ENCODE measurements at places on chromosomes 4 and X.
A peak's percentile ranks its signal among the peaks of the same experiment; 100 is the strongest.

DNA sequence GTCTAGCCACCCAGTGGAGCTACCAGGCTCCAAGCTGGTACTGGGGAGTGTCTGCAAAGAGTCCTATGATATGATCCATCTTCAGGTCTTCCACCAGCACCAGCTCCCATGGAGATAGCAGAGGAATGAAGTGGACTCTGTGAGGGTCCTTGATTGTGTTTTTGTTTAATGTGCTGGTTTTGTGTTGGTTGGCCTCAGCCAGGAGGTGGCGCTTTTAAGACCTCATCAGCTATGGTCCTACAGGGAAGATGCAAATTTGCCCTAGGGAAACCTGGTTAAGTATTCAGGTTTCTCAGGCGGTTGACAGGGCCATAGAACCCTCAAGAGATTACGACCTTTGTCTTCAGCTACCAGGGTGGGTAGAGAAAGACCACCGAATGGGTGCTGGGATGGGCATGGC, 1141.1 kb downstream of the STIM2 start:
- DNase-seq = no peak

DNA sequence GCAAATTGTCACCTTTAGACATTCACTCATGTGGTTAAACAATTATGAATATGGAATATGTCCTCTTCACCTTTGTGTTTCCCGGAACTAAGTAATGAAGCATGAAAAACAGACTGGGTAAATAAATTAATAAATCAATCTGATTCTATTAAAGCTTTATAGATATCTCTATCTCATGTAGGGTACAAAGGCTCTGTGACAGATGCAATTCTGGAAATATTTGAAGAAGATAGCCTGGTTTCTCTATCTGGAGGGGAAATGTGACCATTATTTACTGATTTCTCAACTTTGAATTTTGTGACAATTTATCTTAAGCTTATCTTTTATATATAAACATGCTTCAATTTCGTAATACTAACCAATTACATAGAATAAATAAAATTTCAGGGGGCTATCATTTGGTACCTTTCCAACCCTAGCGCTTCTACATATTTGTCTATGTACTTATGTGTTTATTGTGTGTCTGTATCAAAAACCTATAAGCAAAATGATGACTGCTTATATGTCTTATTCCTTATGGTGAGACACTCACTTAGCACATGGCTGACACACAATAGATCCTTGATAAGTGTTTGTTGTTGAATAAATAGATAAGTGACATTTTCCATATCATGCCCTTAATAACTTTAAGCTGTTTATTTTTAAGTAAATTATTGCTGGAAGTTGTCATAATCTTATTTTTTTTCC, 9.9 kb downstream of the CTSO start:
- DNase-seq = no peak

GRCh38 chrX:109830704-109831206, 97.7 kb upstream of the ACSL4 start:
- DNase-seq = no peak

GRCh38 chrX:30525732-30526131, 51.8 kb downstream of the TASL start:
- DNase-seq = no peak

DNA sequence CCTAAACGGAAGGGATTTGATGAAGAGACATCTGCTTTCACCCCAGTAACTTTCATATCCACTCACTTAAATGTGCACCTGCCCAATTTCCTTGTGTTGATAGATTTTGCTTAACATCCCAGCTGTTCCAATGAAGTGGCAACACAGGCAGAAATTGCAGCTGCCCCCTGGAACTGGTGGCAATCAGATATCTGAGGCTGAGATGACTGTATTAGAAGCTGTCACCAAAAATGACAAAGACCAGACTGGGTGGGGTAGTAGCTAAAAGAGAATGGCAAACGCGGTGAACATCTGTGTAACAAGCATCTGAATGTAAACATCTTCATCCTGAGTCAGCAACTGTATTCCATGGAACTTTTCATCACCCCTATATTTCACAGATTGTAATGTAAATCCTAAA, 17.1 kb downstream of the GABRA2 start:
- DNase-seq = no peak

GRCh38 chrX:56564164-56564885, 898 bp downstream of the UBQLN2 start:
- peak; percentile 19 for DNase-seq

GRCh38 chr4:129883996-129884395, 788.0 kb downstream of the C4orf33 start:
- no peak for DNase-seq

- DNase-seq = no peak
Observed at GRCh38 chr4:138446456-138446855, 204.3 kb upstream of the SLC7A11 start.

DNA sequence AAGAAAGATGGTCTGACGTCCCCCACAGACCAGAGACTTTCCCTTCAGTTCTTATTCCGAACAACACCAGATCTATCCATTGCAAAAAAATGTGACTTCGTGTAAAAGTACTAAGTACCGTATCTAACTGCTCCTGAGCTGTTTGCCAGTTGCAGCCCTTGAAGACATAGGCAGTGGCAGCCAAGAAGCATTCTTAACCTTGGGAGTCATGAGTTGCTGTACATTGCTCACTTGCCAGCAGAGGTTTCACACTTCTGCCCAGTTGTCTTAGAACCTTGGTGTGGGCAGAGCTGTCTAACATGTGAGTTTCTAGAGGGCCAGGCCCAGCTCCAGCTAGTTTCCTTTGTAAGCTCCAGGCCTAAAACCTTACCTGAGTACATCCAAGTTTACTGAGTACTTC, 10.5 kb upstream of the CHRDL1 start:
- DNase-seq = no peak

DNA sequence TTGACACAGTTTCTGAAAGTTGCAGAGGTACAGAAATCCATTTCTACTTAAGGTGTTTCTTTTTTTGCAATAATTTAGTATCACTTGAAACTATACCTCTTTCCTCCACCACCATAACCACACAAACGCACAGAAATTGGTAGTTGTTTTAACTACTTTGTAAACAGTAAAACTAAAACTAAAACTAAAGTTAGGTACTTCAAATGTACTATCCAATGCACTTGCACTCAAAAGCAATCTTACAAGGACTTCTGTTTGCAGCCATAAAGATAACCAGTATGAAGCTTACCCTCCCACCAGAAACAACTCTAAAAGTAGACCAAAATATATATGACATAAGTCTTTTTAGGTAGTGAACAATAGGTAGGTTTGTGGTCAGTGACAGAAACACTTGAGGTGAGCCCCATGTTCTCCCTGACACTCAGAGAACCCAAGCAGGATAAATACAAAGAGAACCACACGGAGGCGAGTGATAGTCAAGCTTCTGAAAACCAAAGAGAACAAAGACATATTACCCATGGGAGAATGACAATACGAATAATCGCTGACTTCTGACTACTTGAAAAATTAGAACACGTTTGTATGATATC, 72.2 kb upstream of the VBP1 start:
- no peak for DNase-seq

GRCh38 chr4:54913751-54914526, 211.5 kb downstream of the KDR start:
- DNase-seq = no peak

DNA sequence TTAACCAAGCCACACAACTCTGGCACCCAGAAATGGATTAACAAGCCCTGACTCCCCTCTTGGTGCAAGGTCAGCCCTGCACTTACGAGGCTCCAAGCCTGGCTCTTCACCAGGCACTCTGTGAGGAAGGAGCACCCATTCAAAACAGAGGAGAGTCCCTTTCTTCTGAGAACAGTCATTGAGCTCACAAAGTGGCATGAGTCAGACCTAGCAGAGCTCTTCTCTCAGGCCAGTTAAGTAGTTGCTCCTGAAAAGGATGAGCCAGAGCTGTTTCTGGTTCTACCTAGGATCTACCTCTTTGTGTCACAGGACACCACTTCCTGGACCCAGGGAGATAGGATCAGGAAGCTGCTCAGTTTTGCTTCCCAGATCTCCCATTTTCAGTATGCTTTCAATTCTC, 48.2 kb downstream of the EVC2 start:
- DNase-seq = no peak

DNA sequence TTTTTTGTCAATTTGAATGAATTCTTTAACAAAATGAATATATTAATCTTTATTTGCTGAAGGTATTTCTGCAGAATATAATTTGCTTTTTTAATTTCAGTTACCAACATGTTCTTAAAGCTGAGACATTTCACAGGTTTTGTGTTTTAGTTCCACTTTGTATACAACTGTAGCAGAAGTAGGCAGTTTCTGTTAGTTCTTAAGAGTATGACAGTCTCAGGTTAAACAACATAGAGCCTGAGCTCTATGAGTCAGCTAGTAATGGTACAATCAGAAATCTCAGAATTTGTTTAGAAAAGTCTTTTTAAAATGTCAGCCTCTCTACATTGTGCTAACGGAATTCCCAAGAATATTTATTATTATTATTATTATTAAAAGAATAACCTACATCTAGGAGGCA, 50.4 kb downstream of the GSTCD start:
- DNase-seq = no peak

- no peak for DNase-seq
Observed at GRCh38 chr4:122890147-122890795, 32.1 kb downstream of the NUDT6 start.

GRCh38 chr4:46994007-46994405, 625 bp upstream of the GABRA4 start:
- no peak for DNase-seq

- DNase-seq = no peak
Observed at GRCh38 chr4:151882072-151882803, 121.4 kb upstream of the GATB start.

DNA sequence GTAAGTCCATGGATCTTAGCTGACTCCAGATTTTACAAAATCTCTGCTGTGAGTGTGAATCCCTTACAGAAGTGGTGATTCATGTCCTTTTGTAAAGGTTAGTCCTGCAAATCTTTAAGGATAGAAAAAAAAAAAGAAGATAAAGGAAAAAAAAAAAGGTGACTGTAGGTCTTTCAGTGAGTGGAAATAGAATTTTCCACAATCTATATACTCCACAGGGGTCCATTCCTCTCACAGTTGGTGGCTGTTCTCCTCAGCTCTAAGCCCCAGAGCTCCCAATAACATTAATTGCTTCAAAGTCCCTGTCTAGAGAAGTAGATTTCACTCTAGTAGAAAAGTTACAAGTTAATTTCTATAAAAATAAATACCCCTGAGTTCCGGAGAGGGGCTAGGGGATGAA, 189.1 kb downstream of the NDST4 start:
- DNase-seq = no peak

GRCh38 chrX:41035582-41035981, 49.7 kb upstream of the USP9X start:
- no peak for DNase-seq

DNA sequence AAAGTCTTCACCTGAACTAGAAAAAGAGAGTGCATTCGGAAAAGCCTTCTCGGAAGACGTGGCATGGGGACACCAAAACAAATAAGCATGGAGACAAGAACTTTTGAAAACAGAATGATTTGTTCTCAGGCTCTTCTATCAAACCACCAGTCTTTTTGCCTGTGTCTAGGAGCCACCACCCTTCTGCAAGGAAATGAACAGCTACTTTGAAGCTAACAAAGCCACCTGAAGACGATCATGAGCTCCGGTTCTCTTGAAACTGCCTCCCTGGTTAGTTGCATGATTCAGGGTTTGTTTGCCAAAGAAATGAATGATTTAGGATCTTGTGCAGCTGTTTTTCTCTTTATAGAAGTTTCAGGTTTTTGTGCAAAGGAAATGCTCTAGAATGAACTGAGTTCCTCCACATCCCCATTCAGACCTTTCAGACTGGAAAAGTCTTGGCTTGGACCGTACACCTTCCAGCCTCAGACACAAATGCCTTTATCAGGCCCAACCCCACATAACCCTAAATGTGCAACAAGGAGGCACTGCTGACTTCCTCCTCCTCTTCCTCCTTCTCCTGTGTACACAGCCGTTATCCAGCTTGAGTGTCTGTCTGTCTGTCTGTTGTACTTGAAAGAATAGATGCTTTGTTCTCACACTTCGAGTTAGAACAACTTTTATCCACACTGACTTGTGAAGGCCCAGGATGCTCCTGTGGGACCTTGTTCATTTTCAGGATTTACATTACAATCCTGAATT, 334.8 kb upstream of the KLF3 start:
- DNase-seq = peak; percentile 34

DNA sequence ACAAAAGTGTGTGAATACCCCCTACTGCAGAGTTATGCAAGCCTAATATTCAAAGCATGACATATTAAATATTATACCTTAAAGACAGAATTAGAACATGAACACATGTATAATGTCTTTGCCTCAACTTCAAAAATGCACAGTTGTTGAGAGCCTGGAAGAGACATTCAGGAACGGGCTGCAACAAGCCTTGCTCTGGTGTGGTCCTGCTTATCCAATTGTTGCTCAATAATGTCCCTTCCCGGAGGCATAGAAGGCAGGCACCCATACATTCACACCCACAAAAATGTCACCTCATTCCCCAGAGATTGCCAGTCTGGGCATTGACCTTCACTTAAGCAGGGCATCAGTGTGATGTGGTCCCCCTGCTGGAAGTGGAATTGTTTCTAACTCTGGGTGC, 238.8 kb downstream of the CBR4 start:
- no peak for DNase-seq

DNA sequence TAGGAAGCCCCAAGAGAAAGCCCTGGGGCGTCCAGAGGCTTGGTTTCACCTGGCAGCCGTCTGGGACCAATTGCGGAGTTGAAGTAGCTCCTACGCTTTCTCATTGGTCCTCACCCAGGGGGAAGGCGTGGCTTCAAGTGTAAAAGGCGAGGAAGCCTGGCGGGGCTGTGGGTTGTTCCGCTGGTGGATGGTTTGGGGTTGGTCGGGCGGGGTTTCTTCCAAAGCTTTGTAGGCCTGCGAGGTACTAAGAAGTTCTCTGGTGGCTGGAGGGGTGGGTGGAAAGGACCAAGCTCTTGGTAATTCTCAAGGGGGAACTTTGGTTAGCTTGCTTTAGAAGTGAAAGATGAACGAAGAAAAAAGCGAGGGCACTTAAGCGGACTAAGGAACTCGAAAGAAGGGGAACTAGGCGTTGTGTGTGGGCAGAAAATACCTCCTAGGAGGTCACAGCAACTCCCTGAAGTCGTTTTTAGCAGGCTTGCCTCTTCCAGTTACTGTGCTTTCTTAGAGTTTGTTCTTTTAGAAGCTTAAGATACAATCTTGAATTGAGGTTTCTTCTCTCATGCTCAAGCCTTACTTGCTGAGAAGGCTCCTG, 36.6 kb downstream of the CCNG2 start:
- DNase-seq = peak; percentile 69

DNA sequence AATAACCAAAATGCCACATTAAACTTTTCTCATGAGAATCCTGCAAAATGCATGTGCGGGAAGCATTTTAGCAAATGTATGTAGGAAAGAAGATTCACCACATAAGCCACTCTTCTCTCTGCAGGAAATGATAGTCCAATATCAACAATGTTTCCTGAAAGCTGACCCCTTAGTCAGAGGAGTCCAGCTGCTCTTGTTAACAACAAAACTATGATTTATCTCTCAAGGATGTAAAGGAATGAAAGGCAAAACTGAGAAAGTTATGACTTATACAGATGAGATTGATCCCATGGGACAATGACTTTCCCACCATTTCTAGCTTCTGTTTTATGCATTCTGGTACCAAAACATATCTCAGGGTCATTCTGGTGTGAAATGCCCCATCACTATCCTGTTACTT, 125.0 kb upstream of the EDNRA start:
- no peak for DNase-seq
